ENCODE measurements at places on chromosomes 12 and 14.

- DNase-seq: no peak
Measured at GRCh38 chr12:41140117-41140516, 48.0 kb upstream of the PDZRN4 start.

DNA sequence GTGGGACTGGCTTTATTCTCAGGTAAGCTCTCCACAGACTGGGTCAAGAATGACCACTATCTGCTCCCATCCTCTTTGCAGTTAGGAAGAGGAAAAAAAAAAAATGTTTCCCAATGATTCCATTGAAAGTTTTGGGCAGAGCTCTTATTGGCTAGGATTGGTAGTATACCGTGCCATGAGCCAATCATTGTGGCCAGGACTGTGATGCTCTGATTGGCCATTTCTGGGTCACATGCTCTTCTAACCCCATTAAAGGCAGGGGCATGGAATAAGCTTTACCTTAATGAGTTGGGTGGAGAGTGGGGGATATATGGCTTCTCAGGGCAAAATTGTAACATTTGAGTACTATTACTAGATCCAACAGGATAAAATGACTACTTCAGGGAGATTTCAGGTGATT lies 49.4 kb upstream of the WSCD2 start:
- no peak for DNase-seq

DNA sequence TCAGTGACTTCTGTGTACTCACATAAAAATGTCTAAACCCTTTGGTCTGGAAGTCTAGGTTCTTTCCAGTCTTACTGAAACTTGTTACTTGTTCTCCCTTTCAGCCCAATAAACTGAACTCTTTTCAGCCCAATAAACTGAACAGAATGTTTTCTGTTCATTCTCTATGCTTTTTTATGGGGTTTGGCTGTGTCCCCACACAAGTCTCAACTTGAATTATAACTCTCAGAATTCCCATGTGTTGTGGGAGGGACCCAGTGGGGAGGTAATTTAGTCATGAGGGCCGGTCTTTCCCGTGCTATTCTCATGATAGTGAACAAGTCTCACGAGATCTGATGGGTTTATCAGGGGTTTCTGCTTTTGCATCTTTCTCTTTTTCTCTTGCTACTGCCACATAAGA lies 15.0 kb upstream of the NEDD1 start:
- no peak for DNase-seq

- no peak for DNase-seq
Measured at GRCh38 chr14:22381408-22381760, 207.6 kb downstream of the DAD1 start.

GRCh38 chr12:5013266-5013730 lies 30.4 kb upstream of the KCNA5 start:
- DNase-seq: no peak

- DNase-seq: no peak
Measured at GRCh38 chr14:72404106-72404774, 472.0 kb downstream of the RGS6 start.

- no peak for DNase-seq
Measured at GRCh38 chr14:24956104-24956503, 93.8 kb downstream of the STXBP6 start.

DNA sequence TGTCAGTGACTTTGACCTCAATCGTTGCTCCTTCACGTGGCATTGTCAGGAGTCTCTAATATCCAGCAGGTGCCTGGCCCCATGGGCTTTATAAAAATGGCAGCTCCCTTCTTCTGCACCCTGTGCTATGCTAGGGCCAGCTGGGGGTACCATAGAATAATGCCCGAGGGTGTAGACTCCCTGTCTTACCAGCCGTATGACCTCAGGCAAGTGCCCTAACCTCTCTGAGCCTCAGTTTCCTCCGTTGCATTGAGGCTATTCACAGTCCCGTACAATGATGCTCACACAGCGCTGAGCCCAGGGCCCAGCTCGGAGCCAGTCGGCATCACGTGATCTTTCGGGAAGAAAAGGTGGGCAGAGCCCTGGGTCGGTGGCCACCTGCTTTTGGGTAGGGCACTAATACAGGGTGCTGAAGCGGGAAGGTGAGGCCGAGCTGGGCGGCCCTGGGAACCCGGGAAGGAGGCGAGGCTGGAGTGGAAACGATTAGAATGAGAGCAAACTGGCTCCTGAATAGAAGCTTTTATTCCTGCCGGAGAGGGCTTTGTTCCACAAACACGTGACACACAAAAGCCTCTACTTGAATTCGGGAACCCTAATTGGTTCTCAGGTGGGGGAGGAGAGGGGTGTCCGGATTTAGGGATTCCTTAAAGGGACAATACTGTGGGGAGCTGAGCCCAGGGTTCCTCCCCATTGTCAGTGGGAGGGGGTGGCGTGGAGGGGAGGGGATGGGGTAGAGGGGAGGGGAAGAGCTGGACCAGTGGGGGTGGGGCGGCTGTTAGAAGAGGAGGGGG lies 19.9 kb upstream of the MSI1 start:
- no peak for DNase-seq

- no peak for DNase-seq
Measured at GRCh38 chr12:63976902-63977395, 132.4 kb downstream of the SRGAP1 start.

DNA sequence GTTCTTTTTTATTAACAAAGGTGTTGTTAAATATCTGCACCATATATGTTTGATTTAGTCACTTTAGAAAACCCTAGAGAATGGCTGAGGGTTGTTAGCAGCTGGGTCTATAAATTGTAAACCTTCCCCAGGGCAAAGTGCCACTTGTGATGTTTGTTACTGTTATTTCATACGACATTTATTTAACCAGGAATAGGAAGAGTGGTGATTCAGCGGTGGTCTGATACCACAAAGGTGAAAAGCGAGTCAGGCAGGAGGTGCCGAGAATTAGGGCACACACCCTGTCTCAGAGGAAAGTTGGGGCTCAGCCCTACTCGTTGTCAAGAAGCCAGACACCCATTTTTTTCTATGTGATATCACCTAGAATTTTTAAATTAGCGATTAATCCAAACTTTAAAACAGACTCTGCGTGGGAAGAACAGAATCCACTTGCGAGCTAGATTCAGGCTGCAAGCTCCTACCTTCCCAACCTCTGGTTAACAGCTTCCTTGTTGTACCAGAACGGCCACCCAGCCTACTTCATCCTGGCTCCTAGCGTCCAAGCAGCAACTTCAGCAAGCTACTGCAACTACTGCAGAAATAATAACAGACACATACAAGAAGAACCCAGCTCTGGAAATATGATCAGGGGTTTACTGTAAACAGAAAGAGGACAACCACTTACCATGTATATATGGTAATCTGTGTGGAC lies 126.7 kb downstream of the TMEM132D start:
- no peak for DNase-seq

DNA sequence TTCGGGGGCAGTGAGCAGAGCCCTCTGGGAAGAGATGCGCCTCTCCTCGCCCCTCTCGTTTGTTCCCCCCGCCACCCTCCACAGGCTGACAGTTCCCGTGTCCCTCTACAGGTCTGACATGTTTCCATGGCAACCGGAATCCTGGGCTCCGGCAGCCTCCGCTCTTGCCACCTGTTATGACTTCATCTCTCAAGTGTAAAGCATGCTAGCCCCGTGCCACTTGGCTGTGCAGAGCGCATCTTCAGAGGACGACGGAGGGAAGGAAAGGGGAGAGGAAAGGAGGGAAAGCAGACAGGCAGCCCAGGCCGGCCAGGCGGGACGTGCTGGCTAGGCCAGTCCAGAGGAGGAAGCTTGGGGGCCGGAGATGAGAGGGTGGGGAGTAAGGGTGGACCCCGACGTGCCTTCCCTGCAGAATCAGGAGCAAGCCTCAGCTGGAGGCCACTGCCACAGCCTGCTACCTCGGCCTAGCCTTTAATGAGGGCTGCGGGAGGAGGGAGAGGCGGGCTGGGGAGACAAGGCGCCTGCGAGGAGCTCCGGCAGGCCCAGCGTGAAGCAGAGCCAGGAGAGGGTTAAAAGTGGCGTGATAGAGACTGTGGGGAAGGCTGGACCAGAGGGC lies 214.3 kb downstream of the DPF3 start:
- peak; percentile 50 for DNase-seq

GRCh38 chr12:44377443-44378187 lies 498.5 kb downstream of the NELL2 start:
- DNase-seq: no peak

- no peak for DNase-seq
Measured at GRCh38 chr12:21337959-21338744, 3.4 kb upstream of the SLCO1A2 start.

- DNase-seq: no peak
Measured at GRCh38 chr14:72576258-72576657, 317.6 kb downstream of the DPF3 start.

DNA sequence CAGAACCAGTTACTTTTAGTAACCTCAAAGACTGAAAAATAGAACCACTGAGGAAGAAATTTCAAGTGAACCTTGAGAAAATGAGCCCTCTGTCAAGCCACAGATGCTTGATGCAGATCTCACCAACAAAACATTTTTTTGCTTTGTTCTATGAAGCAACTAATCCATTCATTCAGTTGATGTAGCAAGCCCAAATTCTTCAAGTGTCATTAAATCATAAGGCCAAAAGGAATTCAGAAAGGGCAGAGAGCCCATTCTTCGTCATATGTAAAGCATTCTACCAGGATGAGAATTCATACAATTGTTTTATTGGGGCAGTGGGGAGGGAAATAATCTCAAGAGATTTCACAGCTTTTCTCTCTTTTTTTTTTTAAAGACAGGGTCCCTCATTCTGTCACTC lies 218.0 kb upstream of the RGS6 start:
- no peak for DNase-seq

DNA sequence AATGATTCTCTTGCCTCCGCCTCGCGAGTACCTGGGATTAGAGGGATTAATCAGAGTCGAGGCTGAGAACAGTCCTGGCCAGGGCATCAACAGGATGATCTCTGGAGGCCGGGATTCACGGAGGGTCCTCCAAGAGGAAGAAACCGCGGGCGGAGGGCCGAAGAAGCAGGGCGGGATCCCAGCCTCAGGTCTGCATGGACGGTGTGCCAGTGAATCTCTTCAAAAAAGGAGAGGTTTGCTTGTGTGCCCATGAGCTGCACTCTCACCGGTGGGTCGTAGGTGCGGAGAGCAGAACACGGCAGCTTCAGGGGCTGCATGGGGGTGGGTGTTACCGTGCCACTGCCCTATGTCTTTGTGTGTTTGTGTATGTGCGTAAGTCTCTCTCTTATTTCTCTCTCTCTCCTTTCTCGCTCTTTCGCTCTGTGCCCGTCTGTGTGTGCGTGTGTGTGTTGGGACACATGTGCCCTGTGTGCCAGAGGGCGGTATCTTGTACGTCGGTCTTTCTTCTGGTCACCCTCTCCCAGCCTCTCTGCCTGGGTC lies 768.2 kb upstream of the ALG10B start:
- no peak for DNase-seq

DNA sequence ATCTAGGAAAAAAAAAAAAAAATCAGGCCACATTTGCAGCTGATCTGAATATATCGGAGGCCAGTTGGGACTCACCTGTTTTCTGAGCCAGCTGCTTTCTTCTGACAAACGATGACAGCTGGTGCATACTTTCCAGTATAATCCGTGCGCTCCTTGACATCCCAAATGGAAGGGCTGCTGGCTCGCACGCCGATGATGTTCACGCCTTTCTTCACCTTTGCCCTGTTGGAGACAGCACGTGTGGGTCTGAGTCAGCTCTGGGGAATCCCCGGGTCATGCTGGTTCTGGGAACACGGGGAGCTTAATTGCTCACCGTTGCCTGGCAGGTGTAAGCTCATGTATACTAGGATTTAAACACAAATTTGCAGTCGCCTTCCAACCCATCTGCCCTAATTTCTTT lies 372.8 kb downstream of the TMEM132D start:
- DNase-seq: peak; percentile 51

DNA sequence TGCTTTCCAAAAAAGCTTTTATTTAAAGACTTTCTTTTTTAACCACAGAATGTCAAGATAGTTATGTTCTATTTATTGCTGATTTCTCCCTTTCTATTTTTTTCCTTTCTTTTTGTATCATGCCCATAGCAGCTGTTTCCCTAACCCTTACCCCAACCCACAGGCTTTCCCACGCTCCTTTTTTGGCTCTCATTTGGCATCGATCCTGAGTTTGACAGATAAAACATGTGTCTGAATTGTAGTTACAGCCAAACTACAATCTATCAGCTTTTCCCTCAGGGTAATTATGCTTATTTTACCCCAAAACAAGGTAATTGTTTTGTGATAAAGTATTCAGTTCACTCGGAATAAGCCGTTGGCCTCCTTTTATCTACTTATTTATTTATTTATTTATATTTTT lies 46.7 kb downstream of the PDE3A start:
- DNase-seq: peak; percentile 56

- no peak for DNase-seq
Measured at GRCh38 chr14:31122098-31122611, 85.4 kb downstream of the HECTD1 start.

- no peak for DNase-seq
Measured at GRCh38 chr12:43556057-43556456, 4.1 kb upstream of the ADAMTS20 start.

GRCh38 chr12:117193903-117194302 lies 3.6 kb upstream of the FBXO21 start:
- no peak for DNase-seq

GRCh38 chr14:103103461-103104388 lies 9.2 kb downstream of the EXOC3L4 start:
- DNase-seq: peak; percentile 80

DNA sequence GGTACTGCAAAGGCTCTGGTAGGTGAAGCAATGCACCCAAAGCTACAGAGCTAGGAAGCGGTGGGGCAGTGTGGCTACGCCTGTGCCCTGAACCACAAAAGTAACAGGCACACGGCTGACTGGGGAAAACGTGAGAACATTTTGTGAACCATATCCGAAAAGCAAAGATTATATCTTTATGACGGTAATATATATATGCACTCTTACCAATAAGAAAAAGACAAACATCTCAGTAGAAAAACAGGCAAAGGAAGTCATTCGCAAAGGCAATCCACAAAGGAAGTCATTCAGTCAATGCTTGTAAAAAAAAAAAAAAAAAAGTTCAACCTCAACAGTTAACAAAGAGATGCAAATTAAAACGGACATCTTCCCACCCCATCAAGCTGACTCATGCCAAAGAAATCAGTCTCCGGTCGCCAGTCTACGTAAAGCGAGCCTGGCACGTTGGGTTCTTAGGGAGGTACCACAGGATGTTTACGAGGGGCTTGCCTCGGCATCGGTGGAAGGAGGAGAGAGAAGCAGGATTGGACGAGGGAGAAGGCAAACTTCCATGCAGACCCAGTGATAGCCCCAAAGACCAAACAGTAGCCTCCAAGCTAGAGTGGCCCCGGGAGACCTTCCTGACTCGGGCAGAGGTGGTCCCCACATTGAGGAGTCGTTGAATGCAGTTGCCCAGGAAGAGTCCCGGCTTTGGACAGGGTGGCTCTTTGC lies 39.4 kb upstream of the PPP2R5C start:
- DNase-seq: no peak

Measured in left hindlimb (tissue), 1 donor.